ENCODE measurements at places on chromosomes 3 and 15. TPM values are rescaled to one million over a fixed set of nuclear protein-coding genes. Genes with fewer than 3 reads are reported as not detected.

Gene GPR149
- total RNA-seq = not detected

Gene CAMK2N2
- not detected for total RNA-seq

Gene SLC12A1
- total RNA-seq = not detected

Gene CKMT1B
- total RNA-seq = not detected

Gene ACOX2
- total RNA-seq = 13.1 TPM
